ENCODE measurements at places on chromosomes 1 and 21. TPM values are rescaled to one million over a fixed set of nuclear protein-coding genes. Genes with fewer than 3 reads are reported as not detected.

GRCh38 chr1:174812016-174812415 is 187.7 kb upstream of the CACYBP start:
- DNase-seq = no peak
- H3K36me3 ChIP-seq = no peaks in the 10 kb centered on the region
- H3K4me3 ChIP-seq = no peak overlapping the region
- no peaks in the 10 kb centered on the region for H3K4me1 ChIP-seq
- no peaks in the 10 kb centered on the region for H3K27me3 ChIP-seq
- no peak overlapping the region for H3K27ac ChIP-seq

- H3K4me1 ChIP-seq = peaks cover 31% of the 10 kb centered on the region
- H3K4me3 ChIP-seq = no peak overlapping the region
- no peak for DNase-seq
- H3K27ac ChIP-seq = peak overlapping the region; percentile 2
- peaks cover 94% of the 10 kb centered on the region for H3K36me3 ChIP-seq
Measured at GRCh38 chr1:153745417-153745816, 17.6 kb downstream of the INTS3 start.

KCNA2 gene
- total RNA-seq = 2.0 TPM

HSD3B1 gene
- not detected for total RNA-seq

OPTC gene
- total RNA-seq = not detected

ACTL8 gene
- total RNA-seq = not detected

ZBTB37 gene
- total RNA-seq = 9.3 TPM

Data from esophagus muscularis mucosa (tissue), 4 donors.